Epithelial cell of prostate (primary cell): ENCODE measurements at places on chromosomes 5 and 9.

GRCh38 chr5:67206929-67207328 lies 10.3 kb upstream of the CD180 start:
- peak; percentile 98 for DNase-seq

- no peak for DNase-seq
Observed at GRCh38 chr5:179620703-179621350, 2.6 kb downstream of the HNRNPH1 start.

- DNase-seq, result no peak
Observed at GRCh38 chr5:98786191-98786853, 12.9 kb downstream of the RGMB start.

DNA sequence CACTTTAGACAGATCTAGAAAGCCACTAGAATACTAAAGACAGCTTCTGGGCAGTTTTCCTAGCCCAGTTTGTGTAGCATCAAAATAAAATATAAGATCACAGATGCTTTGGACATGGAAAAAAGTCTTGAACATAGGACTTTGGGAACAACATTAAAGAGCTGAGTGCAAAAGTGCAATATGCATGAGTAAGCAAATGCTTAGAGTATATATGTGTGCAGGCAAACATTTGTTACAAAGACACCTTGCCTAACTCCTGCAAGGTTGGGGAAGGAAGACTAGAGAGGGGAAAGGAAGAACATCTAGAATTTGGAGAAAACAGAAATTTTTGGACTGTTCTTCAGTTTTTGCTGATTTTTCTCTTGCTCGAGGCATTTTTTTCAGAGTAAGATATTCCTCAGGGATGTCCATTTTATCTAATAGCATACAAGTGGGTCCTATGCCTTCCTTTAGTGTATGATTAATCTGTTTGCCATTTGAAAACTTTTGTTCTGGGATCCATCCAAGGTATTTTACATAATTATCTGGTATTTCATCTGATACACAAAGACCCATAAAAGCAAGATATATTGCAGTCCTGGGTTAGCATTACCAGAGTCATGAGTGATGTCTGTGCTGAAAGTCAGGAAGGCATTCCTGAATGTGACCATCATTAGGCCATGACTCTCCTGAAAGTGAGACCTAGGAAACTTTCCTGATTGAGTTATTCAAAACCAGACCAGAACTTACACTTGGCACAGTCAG lies 142.0 kb upstream of the RGMB start:
- DNase-seq, result peak; percentile 29

DNA sequence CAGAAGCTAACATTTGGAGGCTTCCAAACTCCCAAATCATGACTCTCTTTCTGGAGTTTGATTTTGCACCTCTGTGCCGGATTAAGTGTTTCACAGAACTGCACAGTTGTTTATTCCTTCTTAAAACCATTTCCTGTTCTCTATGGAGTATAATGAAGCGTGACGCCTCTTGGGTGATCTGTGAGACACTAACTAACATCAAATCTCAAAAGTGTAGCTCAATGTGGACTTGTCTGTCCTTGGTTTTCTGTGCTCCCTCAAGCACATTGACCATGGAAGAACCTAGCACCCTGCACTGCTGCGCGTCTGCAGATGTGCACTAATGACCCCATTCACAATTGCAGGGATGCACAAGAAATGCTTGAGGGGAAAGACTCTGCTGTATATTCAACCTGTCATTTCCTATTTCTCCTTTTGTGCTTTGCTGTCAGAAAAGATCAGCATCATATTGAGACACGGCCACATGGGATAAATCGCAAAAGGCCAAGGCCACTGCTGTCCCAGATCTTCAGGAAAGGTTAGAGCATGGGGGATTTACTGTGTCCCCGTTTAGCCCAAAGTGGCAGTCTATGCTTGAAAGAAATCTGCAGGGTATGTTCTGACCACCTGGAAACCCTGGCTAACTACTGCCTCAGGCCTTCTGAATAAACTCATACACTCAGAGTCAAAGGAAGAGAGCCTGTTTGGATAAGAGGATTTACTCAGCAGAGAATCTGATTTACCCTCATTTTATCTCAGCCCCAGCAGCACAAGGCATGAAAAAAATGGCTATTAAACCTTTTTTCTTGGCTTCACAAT lies 109.6 kb downstream of the BAAT start:
- no peak for DNase-seq

DNA sequence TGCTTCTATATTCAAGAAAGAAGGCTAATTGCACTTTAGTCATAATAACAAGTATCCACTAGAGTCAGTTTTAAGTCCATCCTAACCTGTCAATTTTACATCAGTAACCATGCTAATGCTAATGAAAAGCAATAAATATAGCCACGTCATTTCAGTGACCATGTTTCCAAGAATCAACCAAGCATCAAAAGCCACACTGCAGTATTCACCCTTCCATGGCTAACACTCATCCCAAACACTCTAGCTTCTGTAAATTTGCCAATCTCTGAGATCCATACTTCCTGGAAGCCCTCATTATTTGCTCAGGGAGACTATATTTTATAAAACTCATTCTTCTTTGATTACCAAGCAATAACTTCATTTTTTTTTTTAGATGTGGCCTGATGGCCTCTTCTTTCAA lies 712.0 kb downstream of the CETN3 start:
- no peak for DNase-seq

DNA sequence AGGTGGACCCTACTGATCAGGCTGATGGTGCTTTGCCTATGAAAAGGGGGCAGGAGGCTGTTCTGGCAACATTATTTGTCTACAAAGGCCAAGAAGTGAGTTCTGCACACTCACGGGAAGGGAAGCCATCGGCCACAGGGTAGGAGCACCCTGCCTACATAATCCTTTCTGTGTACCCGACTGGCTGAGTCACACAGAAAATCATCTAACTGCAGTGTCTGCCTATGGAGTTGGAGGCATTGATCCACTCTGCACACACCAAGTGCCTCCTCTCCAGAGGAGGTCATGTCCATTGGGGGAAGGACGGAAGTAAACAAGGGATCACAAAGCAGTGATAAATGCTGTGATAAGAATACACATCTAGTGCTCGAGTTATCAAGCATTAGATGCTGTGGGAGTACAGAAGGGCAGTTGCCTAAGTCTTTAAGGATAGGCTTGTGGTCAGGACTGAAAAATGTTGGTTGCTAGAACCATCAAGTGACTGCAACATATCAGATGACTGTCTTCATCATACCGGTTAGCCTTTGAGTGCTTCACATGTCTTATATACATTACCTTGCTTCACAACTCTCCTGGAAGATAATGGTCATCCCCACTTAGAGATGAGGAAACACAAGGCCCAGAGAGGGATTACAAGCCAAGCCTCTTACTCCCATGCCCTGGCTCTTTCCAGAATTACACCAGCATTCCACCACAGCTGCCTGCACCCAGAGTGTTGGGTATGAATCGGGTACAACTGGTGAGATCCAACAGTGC lies 1.3 kb upstream of the SLC2A8 start:
- no peak for DNase-seq

DNA sequence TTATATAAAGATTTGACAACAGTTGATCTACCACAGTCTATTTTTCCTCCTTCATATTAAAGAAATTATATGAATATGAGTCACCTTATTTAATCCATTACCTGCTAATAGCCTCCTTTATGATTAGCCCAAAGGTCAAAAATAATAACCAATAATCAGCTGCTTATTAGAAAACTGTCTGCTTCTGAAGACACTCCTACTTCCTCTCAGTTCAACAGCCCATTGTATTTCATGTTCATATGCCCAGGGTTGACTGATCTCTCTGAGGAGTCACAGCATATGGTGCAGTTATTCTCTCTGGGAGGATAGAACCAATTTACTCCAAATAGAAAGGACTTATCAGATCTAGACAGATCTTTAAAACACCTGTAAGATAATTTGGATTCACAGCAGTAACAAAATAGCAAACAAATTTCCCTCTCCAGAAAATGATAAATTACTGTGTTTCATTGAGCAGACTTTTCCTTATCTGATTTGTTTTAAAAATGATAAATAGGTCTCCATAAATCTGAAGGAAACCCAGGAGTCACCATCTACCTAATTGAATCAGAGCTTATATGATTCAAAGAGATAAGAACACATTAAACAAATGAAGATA lies 180.4 kb upstream of the ITGA1 start:
- no peak for DNase-seq

- DNase-seq, result no peak
Observed at GRCh38 chr9:101481261-101481660, 45.7 kb upstream of the ALDOB start.

GRCh38 chr9:124010303-124010664 lies 1.3 kb upstream of the LHX2 start:
- no peak for DNase-seq

GRCh38 chr5:101024299-101024698 lies 121.2 kb upstream of the ST8SIA4 start:
- DNase-seq, result no peak

GRCh38 chr9:34370970-34371880 lies 5.5 kb downstream of the MYORG start:
- DNase-seq, result no peak
